ENCODE measurements at places on chromosomes 7 and 10.

- peak; percentile 95 for DNase-seq
Observed at GRCh38 chr10:71713135-71714030, 6.2 kb downstream of the C10orf105 start.

- DNase-seq = no peak
Observed at GRCh38 chr7:53431901-53432300, 396.5 kb downstream of the POM121L12 start.

DNA sequence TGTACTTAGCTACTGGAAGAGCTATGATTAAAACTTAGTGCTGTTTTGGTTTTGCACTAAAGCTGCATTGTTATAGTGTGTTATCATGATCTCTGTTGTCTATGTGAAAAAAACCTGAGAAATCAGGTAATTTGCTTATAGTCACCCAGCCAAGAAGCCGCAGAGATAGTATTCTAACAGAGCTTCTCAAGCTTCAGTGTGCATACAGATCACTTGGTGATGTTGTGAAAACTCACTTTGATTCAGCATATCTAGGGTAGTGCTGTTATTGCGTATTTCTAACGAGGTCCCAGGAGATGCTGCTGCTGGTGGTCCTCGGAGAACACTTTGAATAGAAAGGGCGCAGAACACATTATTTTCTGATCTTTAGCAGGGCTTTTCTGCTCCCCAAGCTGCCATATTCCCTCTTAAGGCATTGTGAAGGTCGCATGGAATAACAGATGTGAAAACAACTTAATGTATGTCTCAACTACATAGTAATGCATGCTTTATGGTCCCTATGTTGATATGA is 68.4 kb upstream of the PDCD4 start:
- no peak for DNase-seq

DNA sequence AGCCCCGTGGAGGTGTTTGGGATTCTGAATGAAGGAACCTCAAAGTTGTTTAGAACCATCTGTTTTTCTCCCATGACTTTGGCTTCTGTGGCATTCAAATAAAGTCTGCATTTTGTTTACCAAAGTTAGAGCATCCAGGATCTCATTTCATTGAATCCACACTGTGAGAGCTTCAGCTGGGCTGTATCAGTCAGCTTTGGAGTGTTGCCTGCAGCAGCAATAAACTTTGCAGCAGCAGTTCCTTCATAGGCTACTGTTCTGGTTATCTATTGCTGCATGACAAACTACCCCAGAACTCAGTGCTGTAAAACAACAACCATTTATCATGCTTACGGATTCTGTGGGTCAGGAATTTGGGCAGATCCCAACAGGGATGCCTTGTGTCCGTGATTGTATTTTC is 1575.2 kb upstream of the LRRTM3 start:
- DNase-seq = no peak

DNA sequence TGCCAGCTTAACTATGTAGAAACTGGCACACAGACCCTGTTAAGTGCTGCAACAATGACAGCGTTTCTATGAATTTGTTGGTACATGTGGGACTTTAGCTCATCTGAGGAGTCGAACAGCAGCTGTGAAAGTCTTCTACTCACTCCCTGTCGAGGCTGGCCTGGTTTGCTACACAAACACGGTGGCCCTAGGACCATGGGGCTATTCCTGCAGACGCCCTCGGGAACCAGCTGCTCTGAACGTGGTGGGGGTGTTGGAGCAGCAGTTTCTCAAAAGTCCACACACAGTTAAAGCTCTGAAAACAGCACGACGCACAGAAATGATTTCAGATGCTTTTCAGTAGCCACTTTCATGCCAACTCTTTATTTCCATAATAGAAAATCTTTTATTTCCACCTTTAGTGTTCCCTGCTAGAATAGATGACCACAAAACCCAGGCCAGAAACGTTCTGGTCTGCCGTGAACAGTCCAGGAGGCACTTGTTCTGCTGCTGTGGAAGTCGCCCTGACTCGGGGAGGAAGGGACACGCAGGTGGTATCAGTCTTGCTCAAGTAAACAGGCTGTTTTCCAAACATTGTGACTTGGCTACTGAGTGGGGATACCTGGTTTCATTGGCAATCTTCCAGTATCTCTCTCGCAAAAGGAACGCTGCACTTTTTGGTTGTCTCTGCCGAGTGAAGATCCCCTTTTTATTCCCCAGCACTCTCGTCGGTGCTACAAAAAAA is 21.5 kb downstream of the GUSB start:
- no peak for DNase-seq

DNA sequence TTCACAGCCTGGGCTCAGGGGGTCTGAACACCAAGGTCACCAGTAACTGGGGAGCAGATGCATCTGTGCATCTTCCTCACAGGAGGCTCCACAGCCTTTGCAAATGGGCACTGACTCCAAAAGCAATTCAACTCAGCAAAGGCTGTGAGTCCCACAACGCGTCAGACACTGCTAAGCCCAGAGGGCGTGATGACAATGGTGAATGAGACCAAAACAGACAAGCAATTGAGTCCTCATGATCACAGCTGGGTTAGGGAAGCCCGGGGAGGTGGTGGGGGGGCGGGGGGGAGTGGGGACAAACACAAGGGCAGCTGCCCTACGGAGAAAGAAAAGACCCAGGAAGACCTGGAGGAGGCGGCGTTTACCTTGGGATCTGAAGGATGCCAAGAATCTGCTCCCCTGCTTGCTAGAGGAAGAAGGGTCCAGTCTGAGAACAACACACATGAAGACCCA is 61.6 kb upstream of the RNF32 start:
- no peak for DNase-seq

- no peak for DNase-seq
Observed at GRCh38 chr10:77279207-77279606, 358.4 kb downstream of the KCNMA1 start.

- DNase-seq = peak; percentile 19
Observed at GRCh38 chr7:22853674-22854157, 31.1 kb upstream of the TOMM7 start.

- DNase-seq = peak; percentile 2
Observed at GRCh38 chr10:76763376-76763775, 874.2 kb downstream of the KCNMA1 start.

DNA sequence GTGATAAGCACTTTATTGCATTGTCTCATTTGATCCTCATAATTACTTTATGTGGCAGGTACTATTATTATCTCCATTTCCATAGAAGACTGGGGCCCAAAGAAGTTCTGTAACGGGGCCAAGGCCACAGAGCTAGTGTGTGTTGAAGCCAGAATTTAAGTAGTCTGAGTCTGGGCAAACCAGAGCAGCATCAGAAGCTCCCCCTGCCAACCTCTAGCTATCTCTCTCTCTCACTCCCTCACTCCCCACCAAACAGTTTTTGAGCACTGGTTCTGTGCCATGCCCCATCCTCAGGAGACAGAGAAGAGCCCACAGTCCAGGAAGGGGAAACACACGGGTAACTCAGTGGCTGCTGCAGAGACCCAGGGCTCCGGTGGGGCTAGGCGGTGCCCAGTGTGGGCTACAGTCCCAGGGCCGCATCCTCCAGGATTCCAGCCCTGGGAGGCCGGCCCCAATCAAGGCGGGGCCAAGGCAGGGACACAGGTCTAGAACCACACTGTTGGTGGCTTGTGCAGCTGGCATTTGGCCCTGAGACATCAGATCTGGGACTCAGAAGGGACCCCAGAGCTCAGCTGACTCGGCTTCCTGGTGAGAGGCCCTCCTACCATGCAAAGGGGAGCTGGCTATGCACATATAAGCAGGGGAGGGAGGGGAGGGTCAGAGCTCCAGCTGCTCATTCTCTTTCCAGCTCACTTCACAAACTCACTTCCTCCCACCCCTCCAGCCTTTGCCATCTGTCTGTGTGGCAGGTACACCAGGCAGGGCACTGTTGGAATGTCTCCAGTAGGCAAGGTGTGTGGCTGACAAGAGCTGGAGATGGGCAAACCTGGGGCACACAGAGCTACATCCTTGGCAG is 34.4 kb downstream of the COL13A1 start:
- no peak for DNase-seq

DNA sequence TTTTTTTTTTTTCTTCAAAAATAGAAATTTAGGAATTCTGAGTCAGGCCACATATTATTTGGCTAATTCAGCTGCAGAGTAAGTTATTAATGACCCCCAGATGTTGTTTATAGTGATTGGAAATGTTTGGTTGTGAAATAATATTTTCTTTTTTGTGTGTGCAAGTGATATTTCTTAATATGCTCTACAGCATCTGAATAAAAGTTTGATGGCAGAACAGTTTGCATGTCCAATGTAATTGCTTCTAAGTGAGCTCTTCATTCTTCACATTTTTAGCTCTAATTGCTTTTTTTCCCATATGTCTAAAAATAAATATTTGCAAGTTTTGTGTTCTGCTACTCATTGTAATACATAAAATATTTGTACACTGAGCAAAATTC is 116.0 kb downstream of the ARID5B start:
- no peak for DNase-seq

- peak; percentile 97 for DNase-seq
Observed at GRCh38 chr10:103145860-103146466, 47.1 kb downstream of the NT5C2 start.

DNA sequence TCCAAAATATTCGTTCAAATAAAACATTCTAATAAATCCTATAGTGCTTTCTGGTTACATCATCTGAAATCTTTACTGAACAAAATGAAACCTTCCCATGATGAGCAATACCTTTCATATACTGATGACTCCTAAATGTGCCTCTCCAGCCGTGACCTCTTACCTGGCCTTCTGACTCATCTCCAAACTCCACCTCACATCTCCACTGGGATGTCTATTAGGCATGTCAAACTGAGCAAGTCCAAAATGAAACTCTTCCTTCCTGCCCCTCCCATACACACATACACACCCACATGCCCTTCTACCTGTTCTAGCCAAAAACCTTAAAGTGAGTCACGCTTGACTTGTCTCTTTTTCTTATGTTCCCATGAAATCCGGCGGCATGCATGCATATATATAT is 22.9 kb downstream of the GSAP start:
- no peak for DNase-seq

DNA sequence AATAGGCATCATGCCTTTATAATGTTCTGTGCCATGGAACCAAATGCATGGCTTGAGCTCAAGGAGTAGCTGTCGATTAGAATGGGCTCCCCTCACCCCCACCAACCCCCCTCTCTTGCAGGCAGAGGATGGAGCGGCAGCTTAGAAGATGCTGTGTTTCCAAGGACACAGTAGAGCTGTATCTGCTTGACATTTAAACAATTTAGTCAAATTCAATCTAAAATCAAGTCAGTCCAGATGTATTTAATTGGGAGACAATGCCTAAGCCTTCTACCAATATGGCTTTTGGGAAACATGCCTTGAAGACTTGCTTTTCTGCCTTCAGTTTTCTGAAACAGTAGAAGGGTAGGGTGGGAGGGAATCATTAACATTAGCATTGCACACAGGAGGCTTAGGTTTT is 497.1 kb upstream of the NRP1 start:
- DNase-seq = no peak

- peak; percentile 77 for DNase-seq
Observed at GRCh38 chr10:52864201-52865106, 91.9 kb upstream of the MBL2 start.

DNA sequence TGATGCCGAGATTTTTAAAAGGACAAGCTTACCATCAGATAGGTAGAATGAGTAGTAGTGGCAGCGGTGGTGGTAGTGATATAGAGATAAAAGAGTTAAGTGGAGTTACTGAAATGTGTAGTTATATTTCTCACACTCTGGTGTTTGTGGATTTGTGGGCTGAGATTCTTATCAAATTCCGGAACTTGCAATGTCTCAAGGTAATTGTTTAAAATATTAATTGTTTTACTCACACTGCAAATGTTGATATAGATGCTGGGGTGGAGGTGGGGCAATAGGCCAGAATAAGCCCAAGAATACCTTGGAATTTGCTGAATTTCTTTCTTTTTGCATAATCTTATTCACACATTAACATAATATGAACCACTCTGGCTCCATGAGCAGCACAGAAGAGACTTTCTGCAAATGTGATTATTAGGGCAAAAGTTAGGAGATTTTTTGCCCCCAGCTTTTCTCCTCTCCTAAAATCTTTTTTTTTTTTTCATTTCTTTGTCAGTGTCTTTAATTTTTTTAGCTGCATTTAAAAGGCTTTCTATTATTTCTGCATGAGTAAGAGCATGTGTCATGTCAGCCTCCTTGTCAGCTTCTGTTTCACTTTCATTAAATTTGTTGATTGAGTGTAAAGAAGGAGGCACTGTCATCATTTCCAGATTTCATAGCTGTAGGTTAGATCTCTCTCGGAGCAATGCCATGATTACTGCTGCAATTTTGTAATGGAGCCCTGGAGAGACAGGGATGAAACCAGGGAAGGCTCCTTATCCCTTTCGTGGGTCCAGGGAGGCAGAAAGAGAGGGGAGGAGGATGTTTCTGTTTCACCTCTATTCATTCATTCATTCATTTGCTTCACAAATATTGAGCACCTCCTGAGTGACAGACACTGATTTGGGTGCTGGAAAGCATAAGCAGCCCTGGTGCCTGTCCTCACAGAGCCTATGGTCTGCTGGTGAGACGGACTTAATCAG is 13.1 kb upstream of the SGMS1 start:
- DNase-seq = no peak

DNA sequence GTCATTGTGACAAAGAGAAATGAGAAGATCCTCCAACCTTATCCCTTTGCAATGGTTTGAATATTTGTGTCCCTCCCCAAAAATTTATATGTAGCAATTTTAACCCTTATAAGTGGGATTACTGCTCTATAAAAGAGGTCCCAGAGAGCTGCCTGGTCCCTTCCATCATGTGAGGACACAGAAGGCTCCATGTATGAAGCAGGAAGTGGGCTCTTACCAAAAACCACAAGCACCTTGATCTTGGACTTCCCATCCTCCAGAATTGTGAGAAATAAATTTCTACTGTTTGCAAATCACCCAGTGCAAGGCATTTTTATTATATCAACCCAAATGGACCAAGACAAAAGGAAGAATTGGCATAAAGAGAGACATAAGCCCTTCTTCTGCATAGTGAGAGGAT is 95.7 kb downstream of the KCNMA1 start:
- no peak for DNase-seq

- DNase-seq = no peak
Observed at GRCh38 chr7:84291756-84292155, 97.2 kb upstream of the SEMA3A start.

DNA sequence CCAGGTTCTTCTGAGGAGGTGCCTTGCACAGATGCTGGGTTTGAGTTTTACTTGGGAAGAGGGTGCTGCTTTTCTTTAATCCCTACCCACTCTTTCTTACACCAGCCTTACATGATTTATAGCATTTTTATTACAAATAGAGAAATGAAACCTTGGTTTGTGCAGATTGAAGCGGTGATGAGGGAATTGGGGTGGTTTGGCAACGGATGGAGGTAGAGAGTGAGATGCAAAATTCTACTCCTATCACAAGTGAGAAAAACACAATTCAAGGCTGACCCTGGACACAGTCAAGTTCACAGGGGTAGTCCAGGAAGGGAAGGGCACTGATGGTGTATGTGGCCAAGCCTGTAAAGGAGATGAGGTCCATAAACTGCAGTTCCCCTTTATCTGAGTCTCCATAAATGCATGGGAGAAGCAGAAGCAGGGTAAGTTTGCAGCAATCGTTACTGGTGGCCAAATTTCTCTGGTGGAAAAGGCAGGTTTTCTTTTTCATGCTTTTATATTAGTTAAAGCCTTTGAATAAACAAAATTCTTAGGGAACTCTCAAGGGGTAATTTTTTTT is 214.3 kb downstream of the JAZF1 start:
- DNase-seq = no peak
